AG10803 (cell line): ENCODE measurements at places on chromosomes 2 and 18.

GRCh38 chr2:40213071-40213470 lies 238.8 kb downstream of the SLC8A1 start:
- peak; percentile 82 for DNase-seq

DNA sequence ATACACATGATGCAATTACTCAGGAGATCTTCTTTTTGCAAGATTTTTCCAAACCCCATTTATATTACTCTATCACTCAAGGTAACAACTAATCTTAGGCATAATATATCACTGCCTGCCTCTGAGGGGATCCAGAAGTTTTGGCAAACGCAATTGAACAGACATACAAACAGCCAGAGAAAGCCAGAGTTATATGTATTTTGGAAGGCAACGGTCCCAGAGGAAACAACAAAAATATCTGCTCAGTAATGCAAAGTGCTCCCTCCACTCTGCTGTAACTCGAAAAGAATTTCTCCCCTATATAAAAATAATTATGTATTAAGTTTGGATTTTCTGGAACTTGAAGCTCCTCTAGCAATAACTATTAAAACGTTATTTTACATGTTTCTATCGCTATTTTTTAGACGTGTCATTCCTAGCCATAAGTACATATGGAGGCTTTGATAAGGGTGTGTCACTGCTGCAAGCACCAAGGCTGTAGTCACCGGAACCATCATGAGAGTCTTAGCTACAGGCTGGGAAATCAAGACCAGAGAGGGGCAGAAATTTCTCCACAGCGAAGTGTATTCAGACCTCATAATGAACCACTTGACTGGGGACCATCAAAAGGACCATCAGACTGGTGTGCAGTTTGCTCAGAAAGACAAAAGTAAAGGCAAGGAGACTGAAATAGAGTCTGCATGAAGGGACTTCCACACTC lies 3.7 kb upstream of the GKN1 start:
- no peak for DNase-seq

- DNase-seq, result no peak
Measured at GRCh38 chr2:215862351-215862771, 151.0 kb downstream of the MREG start.

- no peak for DNase-seq
Measured at GRCh38 chr2:29731948-29732347, 189.4 kb downstream of the ALK start.

GRCh38 chr18:3330622-3331021 lies 68.7 kb downstream of the MYL12B start:
- no peak for DNase-seq

GRCh38 chr2:134253117-134253704 lies 661 bp upstream of the MGAT5 start:
- DNase-seq, result no peak
